ENCODE measurements at places on chromosomes 12 and 14.

GRCh38 chr14:78245238-78245637, 75.1 kb downstream of the NRXN3 start:
- no peak for DNase-seq

DNA sequence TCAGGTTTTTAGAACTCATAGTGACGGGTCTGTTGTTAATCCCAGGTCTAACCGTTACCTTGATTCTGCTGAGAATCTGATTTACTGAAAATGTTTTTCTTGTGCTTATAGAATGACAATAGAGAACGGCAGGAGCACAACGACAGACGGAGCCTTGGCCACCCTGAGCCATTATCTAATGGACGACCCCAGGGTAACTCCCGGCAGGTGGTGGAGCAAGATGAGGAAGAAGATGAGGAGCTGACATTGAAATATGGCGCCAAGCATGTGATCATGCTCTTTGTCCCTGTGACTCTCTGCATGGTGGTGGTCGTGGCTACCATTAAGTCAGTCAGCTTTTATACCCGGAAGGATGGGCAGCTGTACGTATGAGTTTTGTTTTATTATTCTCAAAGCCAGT, 34.4 kb downstream of the PSEN1 start:
- no peak for DNase-seq

GRCh38 chr14:94043111-94043755, 17.1 kb downstream of the OTUB2 start:
- DNase-seq: no peak

DNA sequence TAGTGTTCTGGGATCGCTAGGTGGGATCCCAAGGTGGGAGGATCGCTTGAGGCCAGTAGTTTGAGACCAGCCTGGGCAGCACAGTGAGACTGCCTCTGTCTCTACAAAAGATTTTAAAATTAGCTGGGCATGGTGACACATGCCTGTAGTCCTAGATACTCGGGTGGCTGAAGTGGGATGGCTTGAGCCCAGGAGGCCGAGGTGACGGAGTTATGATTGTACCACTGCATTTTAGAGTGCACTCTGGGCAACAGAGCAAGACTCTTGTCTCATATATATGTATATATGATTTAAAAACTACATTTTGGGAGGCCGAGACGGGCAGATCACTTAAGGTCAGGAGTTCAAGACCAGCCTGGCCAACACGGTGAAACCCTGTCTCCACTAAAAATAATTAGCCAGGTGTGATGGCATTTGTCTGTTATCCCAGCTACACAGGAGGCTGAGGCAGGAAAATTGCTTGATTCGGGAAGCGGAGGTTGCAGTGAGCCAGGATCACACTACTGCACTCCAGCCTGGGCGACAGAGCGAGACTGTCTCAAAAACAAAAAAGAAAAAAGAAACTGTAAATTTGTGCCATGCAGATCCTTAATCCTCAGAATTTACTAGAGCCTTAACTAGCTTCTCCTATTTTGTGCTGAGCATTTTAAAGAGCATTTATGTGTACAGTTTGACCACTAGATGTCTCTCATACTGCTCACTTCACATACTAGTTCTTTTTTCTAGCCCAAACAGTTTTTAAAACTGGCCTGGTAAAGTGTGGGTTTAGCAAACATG, 114.8 kb downstream of the MON2 start:
- DNase-seq: no peak

DNA sequence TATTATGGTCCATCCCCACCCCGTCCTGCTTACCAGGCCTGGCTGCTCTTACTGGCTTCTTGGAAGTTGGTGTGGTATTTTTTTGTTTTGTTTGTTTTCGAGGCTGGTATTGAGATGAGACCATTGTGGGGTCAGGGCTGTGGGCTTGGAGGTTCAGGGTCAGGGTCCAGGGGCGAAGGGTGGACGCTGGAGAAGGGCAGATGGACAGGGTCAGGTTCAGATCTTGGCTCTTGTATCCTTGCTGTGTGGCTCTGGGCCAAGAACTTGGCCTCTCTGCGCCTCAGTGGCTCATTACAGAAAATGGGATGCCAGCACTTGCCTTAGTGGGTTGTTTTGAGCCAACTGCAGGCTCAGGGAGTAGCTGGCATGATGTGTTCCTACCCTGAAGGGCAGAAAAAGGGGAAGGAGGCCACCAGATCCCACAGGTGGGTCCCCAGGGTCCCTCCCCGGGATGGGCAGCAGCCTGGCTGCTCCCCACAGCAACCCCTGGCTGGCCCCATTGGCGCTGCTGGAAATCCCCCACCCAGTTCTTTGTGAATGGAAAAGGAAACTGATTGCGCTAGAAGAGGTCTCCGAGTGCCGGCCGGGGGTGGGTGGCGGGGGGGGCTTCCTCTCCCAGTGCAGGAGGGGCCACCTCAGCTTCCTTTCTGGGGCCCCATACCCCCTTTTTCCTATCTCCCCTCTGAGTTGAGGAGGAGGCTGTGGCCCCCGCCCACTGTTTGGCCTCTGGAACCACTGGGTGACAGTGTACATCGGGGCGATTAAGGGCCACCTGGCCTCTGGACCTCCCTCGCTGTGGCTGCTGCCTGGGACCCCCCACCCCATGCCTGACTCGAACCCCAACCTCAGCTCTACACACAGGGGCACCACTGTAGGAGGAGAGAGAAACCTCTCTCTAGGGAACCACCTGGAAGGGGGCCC, 25.0 kb downstream of the SH2B3 start:
- no peak for DNase-seq

- no peak for DNase-seq
These were observed 65.0 kb upstream of the FGD4 start for GRCh38 chr12:32334371-32334777.

- DNase-seq: no peak
These were observed 974.7 kb downstream of the NRXN3 start for GRCh38 chr14:79144896-79145295.

DNA sequence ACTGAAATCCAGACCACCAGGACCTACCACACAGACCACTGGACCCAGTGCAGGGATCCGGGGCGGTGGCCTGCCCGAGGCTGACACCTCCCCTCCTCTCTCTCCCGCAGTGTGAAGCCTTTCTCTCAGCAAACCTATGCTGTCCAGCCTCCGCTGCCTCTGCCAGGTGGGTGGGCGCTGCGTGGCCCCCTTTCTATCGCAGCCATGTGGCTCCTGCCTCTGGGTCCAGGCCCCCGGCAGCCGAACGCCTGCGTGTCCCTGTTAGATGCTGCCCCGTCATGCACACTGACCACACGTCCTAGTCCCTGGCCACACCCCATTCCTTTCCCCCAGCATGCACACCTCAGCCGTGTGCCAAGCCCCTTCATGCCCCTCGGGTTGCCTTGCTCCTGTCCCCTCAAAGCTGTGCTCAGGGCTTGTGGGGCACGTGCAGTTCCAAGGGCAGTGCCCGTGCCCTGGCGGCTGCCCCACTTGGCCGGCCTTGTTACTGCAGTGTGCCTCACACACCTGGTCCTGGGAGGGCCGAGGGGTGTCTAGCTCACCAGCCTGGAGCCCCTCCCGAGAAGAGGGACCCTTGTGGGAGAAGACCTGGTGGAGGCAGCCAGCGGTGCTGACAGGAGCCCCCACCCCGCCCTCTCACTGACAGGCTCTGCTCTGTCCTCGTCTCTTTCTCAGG, 58.0 kb upstream of the TSPAN9 start:
- DNase-seq: no peak

All from stimulated activated CD4-positive, alpha-beta T cell treated with anti-CD3 and anti-CD28 coated beads, Interleukin-1b, Interleukin-23, amount 100 ng/mL, for 1 hour (primary cell).